ENCODE measurements at places on chromosomes 2 and 18.

DNA sequence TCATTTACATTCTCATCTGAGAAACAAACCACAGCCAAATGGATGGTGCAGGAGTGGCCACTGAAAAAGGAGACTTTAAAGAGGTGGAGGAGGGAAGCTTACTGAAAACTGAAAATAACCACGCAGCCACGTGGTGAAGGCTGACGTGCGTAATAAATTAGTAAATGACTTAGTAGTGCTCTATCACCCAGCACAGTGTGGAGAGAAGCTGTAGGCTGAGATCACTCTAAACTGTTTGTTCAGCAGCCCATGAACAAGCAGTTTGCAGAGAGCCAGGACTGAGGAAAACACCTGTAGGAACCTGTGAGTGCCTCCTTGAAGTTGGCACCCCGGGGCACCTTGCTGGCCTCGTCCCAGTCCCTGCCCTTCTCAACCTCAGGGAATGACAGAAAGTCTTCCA lies 193.0 kb downstream of the TXNL1 start:
- no peak for DNase-seq

- no peak for DNase-seq
These were observed 81.7 kb downstream of the SPRED2 start for GRCh38 chr2:65350651-65351056.

GRCh38 chr2:233798335-233799086 lies 20.4 kb downstream of the MROH2A start:
- no peak for DNase-seq

GRCh38 chr2:190335225-190335559 lies 8.2 kb upstream of the INPP1 start:
- DNase-seq: no peak

GRCh38 chr18:11671156-11671555 lies 17.9 kb upstream of the GNAL start:
- no peak for DNase-seq

Measured in stimulated activated CD8-positive, alpha-beta memory T cell treated with anti-CD3 and anti-CD28 coated beads, Interleukin-2, amount 100 ng/mL, for 1 hour (primary cell).